ENCODE measurements at places on chromosomes 1 and 21. TPM values are rescaled to one million over a fixed set of nuclear protein-coding genes. Genes with fewer than 3 reads are reported as not detected.

DNA sequence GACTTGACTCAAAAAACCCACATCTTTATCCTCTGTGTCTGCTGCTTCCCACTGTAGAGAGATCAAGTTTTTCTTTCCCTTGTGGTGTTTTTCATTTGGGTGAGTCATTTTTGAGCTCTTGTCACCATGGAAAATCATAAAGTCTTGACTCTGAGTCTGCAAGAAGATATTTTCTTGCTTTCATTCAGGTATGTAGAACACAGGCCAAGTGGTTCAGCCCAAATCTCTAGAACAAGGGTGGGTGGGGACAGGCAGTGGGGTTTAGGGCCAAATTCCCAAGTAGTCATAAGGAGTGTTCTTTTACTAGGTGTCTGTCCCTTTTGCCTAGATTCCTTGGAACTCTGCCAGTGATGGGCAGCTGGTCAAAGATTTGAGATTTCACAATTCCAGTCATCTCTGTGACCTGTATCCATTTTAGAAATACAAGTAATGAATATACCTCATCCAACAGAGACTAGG lies 21.5 kb upstream of the ARHGAP29 start:
- no peaks in the 10 kb centered on the region for H3K27me3 ChIP-seq
- H3K36me3 ChIP-seq = no peaks in the 10 kb centered on the region
- no peak overlapping the region for H3K4me3 ChIP-seq
- H3K4me1 ChIP-seq = no peaks in the 10 kb centered on the region
- peak overlapping the region; percentile 73 for H3K27ac ChIP-seq

DNA sequence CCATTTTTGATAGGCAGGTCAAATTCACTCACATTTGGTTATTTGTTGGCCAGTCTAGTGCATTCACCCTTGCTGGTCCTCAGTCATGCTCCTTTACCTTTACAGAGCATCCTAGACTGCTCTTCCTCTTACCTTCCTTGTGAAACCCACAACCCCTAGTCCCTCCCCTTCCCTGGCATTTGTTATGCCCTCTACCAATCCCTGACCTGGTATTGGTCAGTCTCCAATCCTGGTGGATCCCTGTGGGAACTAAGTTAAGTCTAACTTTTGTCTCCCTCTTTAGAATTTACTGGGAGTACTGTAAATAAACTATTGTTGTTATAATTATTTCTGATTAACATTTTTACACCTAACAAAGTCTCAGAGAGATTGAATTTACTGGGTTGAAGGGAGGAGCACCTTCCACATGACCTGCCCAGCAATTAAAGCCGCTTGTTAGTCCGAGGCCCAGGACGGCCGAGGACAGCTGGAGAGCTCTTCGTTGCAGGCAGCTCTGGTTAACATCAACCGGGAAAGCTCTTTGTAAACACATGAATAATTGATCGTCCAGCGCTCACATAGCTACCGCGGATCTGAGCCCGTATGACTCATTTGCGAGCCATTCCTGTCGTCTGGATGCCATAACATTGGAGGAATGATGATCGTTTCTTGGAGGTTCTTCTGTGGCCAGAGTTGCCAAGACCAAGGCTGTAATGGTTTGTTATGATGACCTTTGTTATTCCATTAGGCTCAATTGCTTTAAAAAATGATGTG lies 31.9 kb downstream of the MTARC1 start:
- H3K4me1 ChIP-seq = peaks cover 3% of the 10 kb centered on the region
- H3K27me3 ChIP-seq = no peaks in the 10 kb centered on the region
- H3K36me3 ChIP-seq = no peaks in the 10 kb centered on the region
- no peak overlapping the region for H3K4me3 ChIP-seq

DNA sequence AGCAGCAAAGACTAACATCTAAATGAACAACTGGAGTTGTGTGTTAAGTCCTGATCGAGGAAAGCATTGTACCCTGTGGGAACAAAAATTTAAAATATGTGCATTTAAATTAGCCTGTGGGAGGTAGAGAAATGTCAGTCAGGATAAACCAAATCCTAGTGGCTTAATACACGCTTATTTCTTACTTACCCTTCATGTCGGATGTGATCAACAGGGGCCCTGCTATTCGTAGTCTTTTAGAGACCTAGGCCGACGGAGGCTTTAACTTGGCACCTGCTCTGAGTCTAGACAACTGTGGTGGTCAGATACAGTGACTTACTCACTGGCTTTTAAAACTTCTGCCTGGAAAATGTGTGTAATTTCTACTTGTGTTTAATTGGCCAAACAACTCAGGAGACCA lies 10.2 kb downstream of the GSTM3 start:
- DNase-seq = peak; percentile 37
- H3K4me3 ChIP-seq = no peak overlapping the region
- H3K27me3 ChIP-seq = no peaks in the 10 kb centered on the region
- H3K27ac ChIP-seq = no peak overlapping the region
- H3K36me3 ChIP-seq = no peaks in the 10 kb centered on the region

GRCh38 chr1:92447033-92447681 lies 39.6 kb downstream of the GFI1 start:
- DNase-seq = no peak
- no peaks in the 10 kb centered on the region for H3K27me3 ChIP-seq
- H3K4me3 ChIP-seq = no peak overlapping the region
- no peaks in the 10 kb centered on the region for H3K36me3 ChIP-seq
- no peaks in the 10 kb centered on the region for H3K4me1 ChIP-seq
- no peak overlapping the region for H3K27ac ChIP-seq

GRCh38 chr1:21338573-21339355 lies 48.5 kb upstream of the ECE1 start:
- H3K36me3 ChIP-seq = no peaks in the 10 kb centered on the region
- peaks cover 83% of the 10 kb centered on the region for H3K4me1 ChIP-seq
- peak overlapping the region; percentile 95 for H3K27ac ChIP-seq
- no peaks in the 10 kb centered on the region for H3K27me3 ChIP-seq

DNA sequence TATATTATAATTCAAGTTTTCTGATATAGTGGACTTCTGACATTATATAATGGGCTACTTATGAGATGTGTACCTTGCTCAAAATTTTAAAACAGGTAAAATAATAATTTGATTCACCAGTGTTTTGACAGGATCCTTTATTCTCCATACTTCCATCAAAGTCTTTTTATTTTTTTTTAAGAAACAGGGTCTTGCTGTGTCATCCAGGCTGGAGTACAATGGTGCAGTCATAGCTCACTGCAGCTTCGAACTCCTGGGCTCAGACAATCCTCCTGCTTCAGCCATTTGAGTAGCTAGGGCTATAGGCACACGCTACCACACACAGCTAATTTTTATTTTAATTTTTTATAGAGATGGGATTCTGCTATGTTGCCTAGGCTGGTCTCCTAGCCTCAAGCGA lies 129.4 kb downstream of the NRDC start:
- H3K4me1 ChIP-seq = peaks cover 8% of the 10 kb centered on the region
- H3K27me3 ChIP-seq = no peaks in the 10 kb centered on the region
- no peaks in the 10 kb centered on the region for H3K36me3 ChIP-seq
- DNase-seq = no peak
- no peak overlapping the region for H3K4me3 ChIP-seq
- no peak overlapping the region for H3K27ac ChIP-seq

DNA sequence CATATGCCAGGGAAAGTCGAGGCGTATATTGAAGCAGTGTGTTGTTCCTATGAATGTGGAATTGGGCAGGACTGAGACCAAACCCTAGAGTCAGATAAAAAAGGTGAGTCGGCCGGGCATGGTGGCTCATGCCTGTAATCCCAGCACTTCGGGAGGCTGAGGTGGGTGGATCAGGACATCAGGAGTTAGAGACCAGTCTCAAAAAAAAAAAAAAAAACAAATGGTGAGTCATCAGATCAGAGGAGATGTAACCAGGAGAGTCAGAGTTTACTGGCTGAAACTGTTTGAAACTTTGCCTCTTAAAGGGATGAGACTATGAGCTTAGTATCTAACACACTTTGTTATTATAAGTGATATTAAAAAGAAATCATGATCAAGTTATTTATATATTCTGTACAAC lies 26.4 kb upstream of the SYCP1 start:
- no peak overlapping the region for H3K27ac ChIP-seq
- no peak overlapping the region for H3K4me3 ChIP-seq
- H3K36me3 ChIP-seq = no peaks in the 10 kb centered on the region
- no peak for DNase-seq

DNA sequence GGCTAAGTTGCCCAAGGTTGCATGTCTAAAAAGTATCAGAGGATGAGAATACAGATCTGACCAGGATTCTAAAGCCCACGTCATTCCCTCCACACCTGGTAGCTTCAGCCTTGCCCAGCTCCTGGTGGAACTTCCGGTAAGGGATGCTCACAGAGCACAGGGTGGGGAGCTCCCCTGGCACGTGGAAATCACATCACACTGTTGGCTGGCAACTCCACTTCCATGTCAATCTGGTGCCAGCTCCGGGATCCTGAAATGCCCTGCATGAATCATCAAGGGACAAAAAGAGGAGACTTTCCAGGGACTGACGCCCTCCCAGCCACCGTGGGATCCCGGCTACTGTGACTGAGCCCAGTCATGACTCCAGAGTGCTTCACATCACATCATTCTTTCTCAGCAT lies 12.4 kb upstream of the BCAR3 start:
- H3K4me3 ChIP-seq = no peak overlapping the region
- H3K4me1 ChIP-seq = peaks cover 5% of the 10 kb centered on the region
- peak overlapping the region; percentile 89 for H3K27ac ChIP-seq
- peak; percentile 88 for DNase-seq
- no peaks in the 10 kb centered on the region for H3K36me3 ChIP-seq
- no peaks in the 10 kb centered on the region for H3K27me3 ChIP-seq

- no peaks in the 10 kb centered on the region for H3K4me1 ChIP-seq
- no peaks in the 10 kb centered on the region for H3K27me3 ChIP-seq
- no peak for DNase-seq
- no peak overlapping the region for H3K4me3 ChIP-seq
Measured at GRCh38 chr1:151849126-151849525, 4.4 kb downstream of the THEM5 start.

DNA sequence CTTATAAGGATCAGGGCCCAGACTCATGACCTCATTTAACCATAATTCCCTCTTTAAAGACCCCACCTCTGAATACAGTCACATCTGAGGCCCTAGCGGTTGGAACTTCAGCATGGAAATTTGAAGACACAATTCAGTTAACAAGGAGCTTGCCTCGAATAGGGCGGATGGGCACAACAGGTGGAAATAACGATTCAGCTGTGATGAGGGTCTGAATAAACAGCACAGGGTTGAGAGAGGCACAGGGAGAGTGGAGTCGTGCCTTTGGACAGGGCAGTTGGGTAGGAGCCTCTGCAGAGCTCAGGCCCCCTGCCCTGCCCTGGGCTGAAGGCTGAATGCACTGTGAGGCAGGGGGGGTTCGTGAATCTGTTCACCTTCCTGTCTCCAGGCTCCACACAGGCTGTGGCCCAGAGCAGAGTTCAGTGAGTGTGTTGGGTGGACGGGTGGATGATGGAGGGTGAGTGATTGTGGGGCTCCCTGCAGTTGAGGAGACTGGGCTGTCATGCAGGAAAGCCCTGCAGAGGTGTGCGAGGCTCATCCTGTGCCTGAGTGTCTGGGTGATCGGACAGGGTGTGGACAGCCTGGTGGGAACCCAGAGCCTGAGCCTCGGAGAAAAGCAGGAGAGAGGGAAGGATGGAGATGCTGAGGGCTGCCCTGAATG lies 243.1 kb downstream of the FOXD2 start:
- no peak overlapping the region for H3K27ac ChIP-seq
- DNase-seq = peak; percentile 24
- H3K36me3 ChIP-seq = no peaks in the 10 kb centered on the region
- H3K4me1 ChIP-seq = peaks cover 21% of the 10 kb centered on the region

DNA sequence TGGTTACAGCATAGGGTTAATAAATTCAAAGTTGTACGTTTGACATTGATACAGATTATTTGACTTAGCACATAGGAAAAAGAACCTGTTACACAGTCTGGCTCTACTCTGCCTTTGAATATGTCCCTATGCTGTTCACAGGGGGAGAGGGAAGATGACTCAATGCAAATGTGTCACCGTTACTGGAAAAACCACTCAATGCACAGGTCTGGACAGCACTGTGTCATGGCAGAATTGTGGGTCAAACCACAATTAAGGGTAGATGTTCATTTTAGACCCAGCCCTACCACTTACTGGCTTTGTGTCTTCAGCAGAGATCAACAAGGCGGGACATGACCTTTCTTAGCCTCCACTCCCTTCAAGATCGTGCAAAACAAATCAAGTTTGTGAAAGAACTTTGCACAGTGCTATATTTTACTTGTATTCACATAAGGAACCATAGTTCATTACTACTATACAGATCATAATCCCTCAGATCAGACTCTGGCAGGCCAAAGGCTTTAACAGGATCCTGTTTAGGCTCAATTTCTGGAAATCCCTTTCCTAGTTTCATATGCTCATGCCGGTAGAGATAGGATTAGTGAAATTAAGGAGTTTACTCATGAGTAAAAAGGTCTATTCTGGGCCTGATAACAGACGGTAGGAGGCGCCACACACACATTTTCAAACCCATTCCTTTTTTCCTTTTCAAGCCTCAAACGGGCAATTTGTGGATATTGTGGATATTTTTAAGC lies 22.1 kb downstream of the EIF2D start:
- no peak for DNase-seq
- H3K4me3 ChIP-seq = no peak overlapping the region
- H3K27ac ChIP-seq = no peak overlapping the region
- H3K27me3 ChIP-seq = no peaks in the 10 kb centered on the region
- H3K4me1 ChIP-seq = no peaks in the 10 kb centered on the region

DNA sequence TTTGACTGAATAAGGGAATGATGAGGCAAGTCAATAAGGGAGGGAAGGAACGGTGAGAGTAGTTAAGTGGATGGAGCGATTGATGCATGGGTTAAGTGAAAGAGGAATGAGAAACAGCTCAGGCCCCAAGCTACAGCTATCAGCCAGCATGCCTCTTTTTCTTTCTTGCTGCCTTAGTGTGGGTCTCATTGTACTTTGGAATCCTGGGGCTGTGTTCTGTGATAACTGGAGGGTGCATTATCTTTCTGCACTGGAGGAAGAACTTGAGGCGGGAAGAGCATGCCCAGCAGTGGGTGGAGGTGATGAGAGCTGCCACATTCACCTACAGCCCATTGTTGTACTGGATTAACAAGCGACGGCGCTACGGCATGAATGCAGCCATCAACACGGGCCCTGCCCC lies 1.0 kb downstream of the TEX38 start:
- no peak overlapping the region for H3K27ac ChIP-seq
- H3K4me1 ChIP-seq = no peaks in the 10 kb centered on the region
- H3K4me3 ChIP-seq = no peak overlapping the region
- H3K27me3 ChIP-seq = no peaks in the 10 kb centered on the region
- no peak for DNase-seq

Gene NCMAP
- total RNA-seq = not detected

Gene SV2A
- 5.9 TPM for total RNA-seq

Gene E2F2
- not detected for total RNA-seq

Gene RAB3B
- total RNA-seq = not detected

Gene ADORA1
- 2.0 TPM for total RNA-seq

Gene SLC2A5
- total RNA-seq = 13.9 TPM

Gene HOOK1
- total RNA-seq = not detected

Measured in ascending aorta (tissue), 2 donors.